Stimulated activated CD4-positive, alpha-beta T cell treated with anti-CD3 and anti-CD28 coated beads, TNF-alpha, amount 100 ng/mL, for 24 hours (primary cell): ENCODE measurements at places on chromosomes 12 and 14.

DNA sequence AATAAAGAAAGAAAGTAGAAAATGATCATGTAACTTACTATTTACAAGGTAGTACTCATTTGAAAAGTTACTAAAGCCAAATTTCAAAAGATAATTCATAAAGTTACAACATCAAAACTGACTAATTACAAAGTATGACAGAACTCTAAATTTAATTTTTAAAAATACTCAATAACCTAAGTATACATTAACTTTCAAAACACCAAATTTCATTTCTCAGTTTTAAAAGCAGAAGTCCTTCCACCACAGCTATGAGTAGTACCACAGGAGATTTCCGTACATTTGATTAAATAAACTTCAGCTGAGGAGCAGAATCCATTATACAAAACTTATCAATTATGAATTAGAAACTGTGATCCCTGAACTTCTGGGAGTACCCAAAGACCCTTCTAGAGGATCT lies 100.8 kb upstream of the BBS10 start:
- DNase-seq = no peak

DNA sequence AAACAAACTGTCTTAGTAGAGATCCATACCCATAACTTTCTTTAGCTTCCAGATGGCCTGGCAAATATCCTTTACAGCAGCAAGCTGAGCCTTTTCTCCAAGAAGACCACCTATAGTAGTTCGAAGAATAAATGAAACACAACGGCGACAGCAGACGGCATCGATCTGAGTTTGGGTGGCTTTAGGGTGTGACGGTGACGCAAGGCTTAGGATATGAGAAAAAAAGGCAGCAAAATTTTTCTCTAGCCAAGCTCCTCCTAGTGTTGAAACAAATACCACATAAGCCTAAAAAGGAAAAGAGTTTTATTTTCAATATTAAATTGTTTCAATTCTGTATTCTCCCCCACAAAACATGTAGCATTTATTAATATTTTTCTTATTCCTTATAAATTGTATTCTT lies 33.3 kb downstream of the HEATR5A start:
- no peak for DNase-seq

- DNase-seq = no peak
These were observed at the start of gene SSPN for GRCh38 chr12:26195250-26195640. TSS of gene SSPN (plus strand) at chr12:26195573. CDS start at chr12:26195673, 100 bp downstream.

- no peak for DNase-seq
These were observed 2.9 kb downstream of the KRT8 start for GRCh38 chr12:52901715-52902541.

DNA sequence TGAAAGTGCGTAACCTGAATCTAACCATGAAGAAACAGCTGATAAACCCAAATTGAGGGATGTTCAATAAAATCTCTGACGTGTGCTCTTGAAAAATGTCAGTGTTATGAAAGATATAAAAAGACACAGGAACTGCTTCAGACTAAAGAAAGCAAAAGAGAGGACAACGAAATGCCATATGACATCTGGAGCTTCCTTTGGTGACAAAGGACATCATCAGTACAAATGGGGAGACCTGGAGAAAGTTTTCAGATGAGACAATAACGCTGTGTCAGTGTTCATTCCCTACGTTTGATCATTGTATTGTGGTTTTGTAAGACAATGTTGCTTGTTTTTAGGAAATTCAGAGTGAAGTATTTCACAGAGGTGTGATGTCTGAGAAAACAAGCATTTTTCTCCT lies 125.9 kb upstream of the MAP1LC3B2 start:
- DNase-seq = no peak

DNA sequence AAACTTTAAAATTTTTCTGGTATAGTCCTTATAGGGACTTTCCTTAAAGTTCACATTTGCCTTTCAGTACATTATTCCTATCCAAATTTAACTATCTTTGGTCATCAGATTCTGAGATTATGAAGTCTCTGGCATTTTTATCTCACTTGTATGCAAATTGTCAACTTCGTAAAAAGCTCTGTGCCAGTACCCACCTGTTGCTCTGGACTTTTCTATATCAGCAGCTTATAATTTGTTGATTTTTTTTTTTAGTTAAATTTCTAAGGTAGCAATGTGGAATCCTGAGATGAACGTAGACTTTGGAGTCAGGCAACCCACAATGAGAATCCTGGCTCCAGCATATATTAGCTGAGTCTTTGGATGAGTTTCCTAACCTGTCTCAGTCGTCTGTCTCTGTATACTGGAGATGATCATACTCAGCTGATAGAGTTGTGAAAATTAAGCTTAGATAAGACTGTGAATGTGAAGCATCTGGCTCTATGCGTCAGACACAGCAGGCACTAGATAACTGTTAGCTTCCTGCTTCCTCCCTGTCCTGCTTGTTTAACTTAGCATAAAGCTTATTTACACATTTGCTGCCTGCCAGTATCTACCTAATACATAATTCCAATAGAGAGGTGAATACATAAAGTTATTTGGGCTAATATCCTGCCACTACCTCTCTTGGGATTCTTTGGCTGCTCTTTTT lies 59.8 kb downstream of the MARK3 start:
- DNase-seq = no peak

- DNase-seq = no peak
These were observed 40.3 kb downstream of the CMKLR1 start for GRCh38 chr12:108298761-108299275.

DNA sequence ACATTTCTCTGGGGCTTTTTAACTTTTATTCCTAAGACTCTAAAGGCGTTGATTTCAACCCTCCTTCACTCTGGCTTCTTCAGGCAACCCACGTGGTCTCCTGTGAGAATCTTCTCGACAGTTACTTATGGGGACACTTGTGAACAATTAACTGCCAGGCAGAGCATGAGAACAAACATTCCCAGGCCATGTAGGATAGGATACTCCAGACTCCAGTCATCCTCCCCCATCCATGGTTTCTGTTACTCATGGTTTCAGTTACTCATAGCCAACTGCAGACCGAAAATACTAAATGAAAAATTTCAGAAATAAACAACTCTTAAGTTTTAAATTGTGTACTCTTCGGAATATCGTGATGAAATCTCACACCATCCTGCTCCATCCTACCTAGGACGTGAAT lies 19.5 kb downstream of the GPR68 start:
- DNase-seq = no peak

DNA sequence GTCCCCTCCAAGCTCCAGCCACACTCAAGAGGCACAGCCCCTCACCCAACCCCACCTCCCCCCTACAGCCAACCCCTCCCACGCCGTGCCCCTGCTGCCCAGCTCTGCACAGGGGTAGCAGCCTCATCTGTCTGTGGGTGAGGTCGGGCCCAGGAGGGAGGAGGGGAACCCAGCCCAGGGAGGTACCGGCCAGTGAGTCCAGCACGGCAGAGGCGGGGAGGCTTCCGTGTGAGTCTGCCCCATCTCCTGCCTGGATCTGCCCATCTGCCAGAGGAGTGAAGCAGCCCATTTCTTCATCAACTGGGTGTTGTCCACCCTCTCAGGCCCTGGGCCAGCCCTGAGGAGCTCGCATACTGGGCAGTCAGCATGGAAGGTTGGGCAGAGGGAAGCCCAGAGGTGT lies 54.2 kb downstream of the CCNK start:
- DNase-seq = no peak
